ENCODE measurements at places on chromosomes 1 and 21.

- no peak for DNase-seq
Measured at GRCh38 chr1:163604896-163605295, 283.1 kb downstream of the NUF2 start.

GRCh38 chr1:170807432-170807831 lies 127.9 kb upstream of the MROH9 start:
- DNase-seq: no peak

GRCh38 chr1:14811573-14811972 lies 213.1 kb downstream of the KAZN start:
- no peak for DNase-seq

GRCh38 chr1:21314743-21315396 lies 24.6 kb upstream of the ECE1 start:
- DNase-seq: no peak

DNA sequence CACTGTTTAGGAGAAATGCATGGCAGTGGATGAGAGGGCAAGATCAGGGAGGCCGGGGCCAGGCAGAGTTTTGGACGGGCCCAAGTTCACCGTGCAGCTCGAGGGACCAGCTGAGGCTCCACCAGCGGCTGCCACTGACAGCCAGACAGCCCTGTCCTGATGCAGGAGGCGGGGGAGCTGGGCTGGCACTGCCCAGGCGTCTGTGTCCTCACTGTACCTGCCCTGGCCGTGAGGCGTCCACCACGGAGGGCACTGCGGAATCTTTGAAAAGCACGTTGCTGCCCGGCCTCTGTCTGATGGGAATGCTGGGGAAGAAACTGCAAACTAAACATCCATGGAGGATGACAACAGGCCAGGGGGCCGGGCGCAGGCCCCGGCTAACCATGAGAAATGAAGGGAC lies 35.5 kb downstream of the VPS26C start:
- DNase-seq: no peak
